ENCODE measurements at places on chromosomes 5 and 9.
A peak's percentile ranks its signal among the peaks of the same experiment; 100 is the strongest.

- no peaks in the 10 kb centered on the region for H3K36me3 ChIP-seq
- H3K4me1 ChIP-seq, result no peaks in the 10 kb centered on the region
- H3K27ac ChIP-seq, result no peak overlapping the region
- no peaks in the 10 kb centered on the region for H3K27me3 ChIP-seq
- H3K4me3 ChIP-seq, result no peak overlapping the region
Measured at GRCh38 chr5:39361306-39361705, 3.0 kb downstream of the C9 start.

- no peaks in the 10 kb centered on the region for H3K36me3 ChIP-seq
- no peak for DNase-seq
- H3K27ac ChIP-seq, result no peak overlapping the region
- no peaks in the 10 kb centered on the region for H3K4me1 ChIP-seq
Measured at GRCh38 chr9:1233568-1233967, 183.4 kb downstream of the DMRT2 start.

GRCh38 chr5:9168791-9169556 lies 376.9 kb downstream of the SEMA5A start:
- no peaks in the 10 kb centered on the region for H3K27me3 ChIP-seq
- H3K36me3 ChIP-seq, result no peaks in the 10 kb centered on the region
- no peaks in the 10 kb centered on the region for H3K4me1 ChIP-seq
- H3K27ac ChIP-seq, result no peak overlapping the region
- no peak for DNase-seq
- no peak overlapping the region for H3K4me3 ChIP-seq

DNA sequence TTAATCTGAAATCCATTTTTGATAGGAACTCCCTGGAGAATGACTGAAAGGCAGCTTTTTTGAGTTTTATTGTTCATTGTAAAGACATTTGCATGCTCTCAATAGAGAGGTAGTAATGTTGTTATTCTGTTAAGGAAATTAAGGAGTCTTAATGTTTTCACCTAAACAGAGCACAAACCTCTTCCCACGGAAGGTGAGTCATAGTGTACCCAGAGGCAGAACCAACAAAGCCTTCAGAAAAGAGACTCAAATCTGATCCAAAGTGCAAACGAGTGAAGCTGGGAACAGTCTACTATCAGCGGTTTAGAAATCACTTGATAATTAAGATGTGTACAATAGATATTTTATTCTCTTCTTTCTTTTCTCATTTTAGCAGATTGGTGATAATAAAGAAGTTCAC lies 470.5 kb downstream of the PLK2 start:
- H3K27me3 ChIP-seq, result no peaks in the 10 kb centered on the region
- no peak overlapping the region for H3K27ac ChIP-seq
- H3K4me3 ChIP-seq, result no peak overlapping the region
- no peaks in the 10 kb centered on the region for H3K36me3 ChIP-seq
- H3K4me1 ChIP-seq, result no peaks in the 10 kb centered on the region

GRCh38 chr5:170442391-170442790 lies 53.2 kb upstream of the KCNMB1 start:
- H3K27ac ChIP-seq, result no peak overlapping the region
- no peaks in the 10 kb centered on the region for H3K27me3 ChIP-seq
- no peaks in the 10 kb centered on the region for H3K36me3 ChIP-seq

- no peak overlapping the region for H3K4me3 ChIP-seq
- H3K27me3 ChIP-seq, result no peaks in the 10 kb centered on the region
- peak overlapping the region; percentile 35 for H3K27ac ChIP-seq
- DNase-seq, result no peak
Measured at GRCh38 chr9:79578891-79579290, 7.1 kb downstream of the TLE4 start.

DNA sequence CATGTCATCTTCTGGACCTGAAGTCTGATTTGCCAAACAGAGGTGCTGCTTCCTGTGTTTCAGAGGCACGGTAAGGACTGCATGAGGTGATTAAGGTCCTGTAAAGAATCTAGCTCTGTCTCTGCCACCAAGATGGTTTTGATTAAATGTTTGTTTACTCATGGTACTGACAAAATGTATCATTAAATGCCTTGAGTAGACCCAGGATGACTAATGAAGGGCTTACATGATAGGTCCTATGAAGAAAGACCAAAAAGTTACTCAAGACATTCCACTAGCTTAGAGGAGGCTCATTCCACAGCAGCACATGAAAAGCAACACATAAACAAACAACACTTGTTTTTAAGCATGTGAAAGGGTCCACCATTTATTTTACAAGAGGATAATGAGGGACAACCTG lies 100.9 kb downstream of the BOD1 start:
- no peak overlapping the region for H3K4me3 ChIP-seq
- no peaks in the 10 kb centered on the region for H3K36me3 ChIP-seq
- H3K4me1 ChIP-seq, result no peaks in the 10 kb centered on the region
- peaks cover 29% of the 10 kb centered on the region for H3K27me3 ChIP-seq
- no peak for DNase-seq
- no peak overlapping the region for H3K27ac ChIP-seq

- peak; percentile 27 for DNase-seq
- peaks cover 16% of the 10 kb centered on the region for H3K4me1 ChIP-seq
- H3K36me3 ChIP-seq, result no peaks in the 10 kb centered on the region
- H3K4me3 ChIP-seq, result no peak overlapping the region
- no peaks in the 10 kb centered on the region for H3K27me3 ChIP-seq
Measured at GRCh38 chr5:59146729-59147128, 563.9 kb downstream of the RAB3C start.

GRCh38 chr9:105656131-105656921 lies 5.9 kb upstream of the TAL2 start:
- peak overlapping the region; percentile 60 for H3K4me3 ChIP-seq
- no peaks in the 10 kb centered on the region for H3K36me3 ChIP-seq
- no peak overlapping the region for H3K27ac ChIP-seq
- peaks cover 30% of the 10 kb centered on the region for H3K27me3 ChIP-seq
- peak; percentile 8 for DNase-seq
- H3K4me1 ChIP-seq, result peaks cover 11% of the 10 kb centered on the region

- no peaks in the 10 kb centered on the region for H3K27me3 ChIP-seq
- DNase-seq, result no peak
- H3K4me1 ChIP-seq, result peaks cover 28% of the 10 kb centered on the region
Measured at GRCh38 chr5:1112596-1113331, 901 bp upstream of the SLC12A7 start.

GRCh38 chr9:130555968-130556367 lies 23.4 kb upstream of the FUBP3 start:
- H3K4me1 ChIP-seq, result no peaks in the 10 kb centered on the region
- no peaks in the 10 kb centered on the region for H3K36me3 ChIP-seq
- H3K27ac ChIP-seq, result no peak overlapping the region
- no peak for DNase-seq
- peaks cover 1% of the 10 kb centered on the region for H3K27me3 ChIP-seq

GRCh38 chr5:140571105-140571504 lies 6.5 kb downstream of the SLC35A4 start:
- no peaks in the 10 kb centered on the region for H3K27me3 ChIP-seq
- no peak for DNase-seq
- peaks cover 36% of the 10 kb centered on the region for H3K4me1 ChIP-seq
- peaks cover 28% of the 10 kb centered on the region for H3K36me3 ChIP-seq
- H3K4me3 ChIP-seq, result no peak overlapping the region

- no peak overlapping the region for H3K4me3 ChIP-seq
- no peak for DNase-seq
- no peaks in the 10 kb centered on the region for H3K36me3 ChIP-seq
- no peaks in the 10 kb centered on the region for H3K27me3 ChIP-seq
Measured at GRCh38 chr5:67974471-67974870, 241.1 kb upstream of the PIK3R1 start.

DNA sequence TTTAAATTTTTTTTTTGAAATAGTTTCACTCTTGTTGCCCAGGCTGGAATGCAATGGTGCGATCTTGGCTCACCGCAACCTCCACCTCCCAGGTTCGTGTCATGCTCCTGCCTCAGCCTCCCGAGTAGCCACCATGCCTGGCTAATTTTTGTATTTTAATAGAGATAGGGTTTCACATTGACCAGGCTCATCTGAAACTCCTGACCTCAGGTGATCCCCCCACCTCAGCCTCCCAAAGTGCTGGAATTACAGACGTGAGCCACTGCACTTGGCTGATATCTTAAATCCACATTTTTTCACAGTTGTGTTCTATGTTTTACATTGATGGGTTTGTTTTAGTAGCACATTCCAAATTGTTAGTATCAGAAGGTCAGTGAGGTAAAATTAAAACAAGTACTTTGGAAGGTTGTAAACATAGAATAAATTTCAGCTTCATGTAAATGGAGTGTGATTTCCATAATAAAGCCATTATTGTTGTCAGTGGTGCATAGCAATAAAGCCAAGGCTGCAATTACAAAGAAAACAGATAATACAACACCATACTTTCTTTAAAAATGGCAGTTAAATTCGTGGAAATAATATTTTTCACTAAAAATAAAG lies 287.2 kb downstream of the ARRDC3 start:
- H3K27ac ChIP-seq, result no peak overlapping the region
- no peaks in the 10 kb centered on the region for H3K36me3 ChIP-seq
- no peak overlapping the region for H3K4me3 ChIP-seq
- H3K27me3 ChIP-seq, result no peaks in the 10 kb centered on the region

DNA sequence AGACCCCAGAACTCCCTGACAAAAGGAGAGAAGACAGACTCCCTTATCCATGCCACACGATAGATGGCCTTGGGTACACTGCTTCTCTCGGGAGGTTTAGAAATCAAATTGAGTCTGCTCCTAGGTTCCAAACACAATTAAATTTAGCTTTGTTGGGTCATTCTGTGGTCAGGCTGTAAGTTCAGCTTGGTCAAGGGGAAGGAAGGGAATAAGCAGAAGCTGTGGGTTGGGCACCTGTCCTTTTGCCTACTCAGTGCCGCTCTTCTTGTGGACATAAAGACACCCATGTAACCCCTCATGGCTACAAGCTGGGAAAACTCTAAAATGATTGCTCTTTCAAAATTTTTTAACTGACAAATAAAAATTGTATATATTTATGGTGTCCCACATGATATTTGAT lies 19.1 kb upstream of the AK3 start:
- H3K4me3 ChIP-seq, result no peak overlapping the region
- H3K4me1 ChIP-seq, result peaks cover 12% of the 10 kb centered on the region
- no peak overlapping the region for H3K27ac ChIP-seq
- H3K36me3 ChIP-seq, result no peaks in the 10 kb centered on the region

DNA sequence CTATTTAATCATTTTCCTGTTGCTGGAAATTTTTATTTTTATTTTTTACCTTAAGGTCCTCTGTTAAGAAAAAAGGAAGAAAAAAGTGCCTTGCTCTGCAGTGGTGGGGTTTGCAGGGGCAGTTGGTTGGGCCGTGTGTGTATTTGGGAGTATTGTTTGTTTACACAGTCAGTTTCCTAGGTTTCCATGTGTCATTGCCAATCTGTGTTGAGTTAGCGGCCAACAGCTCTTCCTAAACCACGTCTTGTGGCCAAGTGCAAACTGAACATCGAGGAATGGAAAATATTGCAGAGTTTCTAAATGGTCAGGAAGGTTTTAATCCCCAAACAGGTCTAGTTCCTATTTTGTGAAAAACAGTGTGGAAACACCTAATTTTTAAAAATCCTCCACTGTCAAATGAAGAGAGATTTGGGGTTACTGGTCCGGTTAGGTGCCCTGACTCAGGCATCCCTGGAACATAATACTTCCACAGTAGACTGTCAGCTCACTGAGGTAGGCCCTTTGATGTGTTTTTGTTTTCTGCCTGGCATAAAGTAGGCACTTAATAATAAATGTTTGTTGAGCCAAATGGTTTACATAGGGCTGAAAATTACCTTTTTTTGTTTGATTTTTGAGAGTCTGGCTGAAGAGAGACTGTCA lies 37.0 kb downstream of the MAMDC2 start:
- DNase-seq, result no peak
- H3K27me3 ChIP-seq, result peaks cover 12% of the 10 kb centered on the region
- H3K4me3 ChIP-seq, result no peak overlapping the region
- H3K36me3 ChIP-seq, result no peaks in the 10 kb centered on the region

DNA sequence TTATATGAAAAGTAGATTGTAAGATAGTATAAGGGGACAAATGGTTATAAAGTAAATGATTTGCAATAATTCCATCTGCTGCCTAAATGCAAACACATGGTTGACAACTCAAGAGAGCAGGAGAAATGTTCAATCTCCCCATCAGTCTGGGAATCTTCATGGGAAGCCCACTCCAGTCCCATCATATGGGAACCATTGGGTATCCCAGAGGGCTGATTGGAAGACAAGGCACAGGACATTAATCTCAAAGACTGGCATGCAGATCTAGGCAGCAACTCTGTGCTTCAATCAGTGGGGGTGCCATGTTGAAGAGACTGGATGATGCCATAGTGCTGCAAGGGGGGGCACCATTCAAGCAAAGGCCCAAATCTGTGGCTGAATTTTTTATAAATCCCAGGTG lies 193.1 kb upstream of the PDE4D start:
- H3K27ac ChIP-seq, result no peak overlapping the region
- H3K36me3 ChIP-seq, result no peaks in the 10 kb centered on the region

GRCh38 chr9:122875523-122875922 lies 29.6 kb downstream of the RC3H2 start:
- peak overlapping the region; percentile 4 for H3K27ac ChIP-seq
- DNase-seq, result no peak
- H3K4me1 ChIP-seq, result peaks cover 8% of the 10 kb centered on the region
- no peaks in the 10 kb centered on the region for H3K27me3 ChIP-seq
- peaks cover 26% of the 10 kb centered on the region for H3K36me3 ChIP-seq

DNA sequence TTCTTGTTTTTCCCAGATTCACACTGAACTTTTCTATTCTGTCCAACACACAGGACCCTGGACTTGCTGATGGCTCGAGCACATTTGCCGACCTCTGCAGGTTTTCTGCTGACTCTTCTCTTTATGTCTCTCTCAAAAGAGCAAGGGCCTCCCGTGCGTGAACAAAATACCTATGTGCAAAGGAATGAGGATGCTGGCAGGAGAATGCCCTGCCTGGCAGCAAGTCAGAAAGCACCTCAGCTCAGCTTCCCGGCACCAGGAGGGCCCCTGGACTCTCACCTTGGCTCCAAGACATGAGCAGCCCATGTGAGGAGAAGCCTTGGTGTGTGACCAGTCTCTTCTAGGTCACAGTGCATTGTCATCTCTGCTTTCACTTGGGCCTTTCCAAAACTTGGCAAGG lies 36.1 kb downstream of the PAPPA start:
- no peaks in the 10 kb centered on the region for H3K4me1 ChIP-seq
- H3K27me3 ChIP-seq, result no peaks in the 10 kb centered on the region
- DNase-seq, result no peak
- no peak overlapping the region for H3K4me3 ChIP-seq
- no peak overlapping the region for H3K27ac ChIP-seq

Measured in activated CD8-positive, alpha-beta T cell treated with anti-CD3 and anti-CD28 coated beads for 36 hours (primary cell).